ENCODE measurements at places on chromosomes 6 and 20.

GRCh38 chr20:55919319-55919718 lies 86.0 kb downstream of the CBLN4 start:
- no peak for DNase-seq

DNA sequence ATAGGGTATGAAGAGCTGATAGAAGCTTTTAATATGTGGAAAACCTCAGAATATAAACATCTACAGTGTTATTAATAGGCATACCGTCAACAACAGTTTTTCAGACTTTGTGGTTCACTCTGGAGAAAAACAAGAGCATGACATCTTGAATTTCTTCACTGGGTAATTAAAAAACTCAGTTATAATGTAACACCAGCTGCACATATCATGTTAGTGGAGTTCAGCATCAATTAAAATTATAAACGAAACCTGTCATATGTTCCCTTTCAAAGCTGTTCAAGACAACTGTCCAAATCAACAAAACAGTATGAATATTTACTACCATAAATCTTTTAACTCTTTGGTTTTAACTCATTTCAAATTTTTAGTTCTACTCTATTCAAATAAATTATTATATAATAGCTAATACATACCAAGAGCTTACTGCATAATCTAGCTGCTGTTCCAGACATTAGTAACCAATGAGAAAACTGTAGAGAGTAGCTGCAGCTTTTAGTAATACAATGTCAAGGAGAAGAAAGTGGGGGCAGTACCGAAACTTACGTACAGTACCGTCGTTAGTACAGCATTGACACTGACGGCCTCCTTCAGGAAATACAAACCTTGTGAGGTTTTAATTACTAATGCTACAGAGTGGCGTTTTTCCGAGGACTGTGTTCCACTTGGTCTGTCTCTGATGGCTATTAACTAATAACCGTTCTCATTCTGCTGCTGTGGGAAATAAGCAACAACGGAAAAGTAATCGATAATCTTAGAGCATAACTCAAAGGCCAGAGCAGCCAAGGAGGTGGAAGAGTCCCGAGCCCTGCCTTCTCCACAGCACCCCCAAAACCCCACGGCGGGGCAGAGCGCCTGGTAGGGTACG lies 532 bp upstream of the PM20D2 start:
- peak; percentile 23 for DNase-seq

- DNase-seq, result no peak
These were observed 211.6 kb downstream of the ZDHHC14 start for GRCh38 chr6:157592541-157592940.

DNA sequence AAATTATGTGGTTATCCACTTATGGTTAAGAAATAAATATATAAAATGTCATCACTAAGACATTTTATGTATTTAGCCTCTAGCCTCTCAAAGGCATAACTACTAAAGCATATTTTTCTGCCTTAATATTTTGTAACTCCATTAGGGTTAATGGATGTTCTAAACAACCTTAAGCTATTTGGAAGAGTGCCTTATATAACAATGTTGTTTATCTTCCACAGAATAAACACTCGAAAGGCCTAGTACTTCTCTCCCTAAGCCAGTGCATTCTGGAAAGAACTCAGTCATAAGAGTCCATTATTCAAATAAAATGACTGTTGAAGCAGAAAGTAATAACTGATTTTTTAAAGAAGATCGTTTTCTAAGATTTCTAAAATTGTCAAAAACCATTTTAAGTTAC lies 15.0 kb upstream of the PRIM2 start:
- no peak for DNase-seq

DNA sequence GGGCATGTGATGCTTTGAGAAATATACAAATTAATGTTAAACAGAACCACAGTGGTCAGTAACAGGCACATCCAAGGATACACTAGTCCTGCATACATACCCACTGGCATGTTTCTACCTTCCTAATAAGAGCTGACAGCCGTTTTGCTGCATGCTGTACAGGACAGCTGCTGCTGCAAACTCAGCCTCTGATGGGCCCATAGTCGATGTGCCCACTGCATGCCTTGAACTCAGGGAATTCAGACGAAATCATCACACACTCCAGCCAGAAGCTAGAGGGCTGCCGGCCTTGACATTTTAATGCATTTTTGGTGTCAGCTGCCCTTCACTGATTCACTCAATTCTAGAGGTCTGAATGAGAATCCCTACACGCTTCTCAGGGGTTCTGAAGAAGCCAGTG lies 29.3 kb downstream of the FKBP1A start:
- DNase-seq, result no peak

DNA sequence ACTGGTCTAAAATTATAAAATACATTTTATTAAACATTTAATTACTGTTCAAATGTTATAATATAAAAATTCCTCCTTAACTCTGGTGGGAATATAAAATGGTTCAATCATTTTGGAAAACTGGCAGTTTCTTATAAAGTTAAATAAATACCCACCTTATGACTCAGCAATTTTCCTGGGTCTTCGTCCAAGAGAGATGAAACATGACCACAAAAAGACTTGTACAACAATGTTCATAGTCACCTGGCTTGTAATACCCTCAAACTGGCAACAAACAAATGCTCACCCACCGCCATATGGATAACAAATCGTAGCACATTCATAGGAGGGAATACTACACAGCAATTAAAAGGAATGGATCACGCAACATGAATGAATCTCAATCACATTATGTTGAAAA lies 66.0 kb upstream of the RIN2 start:
- DNase-seq, result no peak

GRCh38 chr6:70131528-70131927 lies 171.4 kb downstream of the COL9A1 start:
- DNase-seq, result no peak

- peak; percentile 17 for DNase-seq
These were observed 1.0 kb upstream of the E2F3 start for GRCh38 chr6:20400456-20401204.

GRCh38 chr6:142855893-142856623 lies 88.9 kb downstream of the HIVEP2 start:
- DNase-seq, result no peak

GRCh38 chr20:53294804-53295203 lies 298.8 kb downstream of the ZNF217 start:
- DNase-seq, result no peak

- DNase-seq, result no peak
These were observed 32.6 kb upstream of the TAB2 start for GRCh38 chr6:149284904-149285303.

GRCh38 chr6:7742223-7742785 lies 16.4 kb downstream of the BMP6 start:
- no peak for DNase-seq

GRCh38 chr6:20708367-20709124 lies 174.3 kb downstream of the CDKAL1 start:
- DNase-seq, result no peak

DNA sequence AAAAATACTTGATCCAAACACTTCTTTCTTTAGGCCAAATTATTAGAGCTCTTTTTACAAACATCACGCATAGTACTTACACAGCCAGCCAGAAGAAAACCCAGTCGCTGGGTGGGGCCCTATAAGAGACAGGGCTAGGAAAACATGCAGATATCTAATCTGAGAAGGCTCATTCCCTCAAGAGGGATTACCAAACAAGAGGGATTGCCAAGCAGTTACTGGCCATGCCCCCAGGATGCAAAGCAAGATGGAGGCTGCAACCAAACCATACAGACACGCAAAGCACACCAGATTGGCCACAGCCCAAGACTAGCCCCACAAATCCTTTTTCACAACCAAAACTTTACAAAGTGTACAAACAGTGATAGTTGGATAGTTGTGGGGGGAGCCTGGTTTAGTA lies 1235.4 kb upstream of the GJE1 start:
- no peak for DNase-seq

DNA sequence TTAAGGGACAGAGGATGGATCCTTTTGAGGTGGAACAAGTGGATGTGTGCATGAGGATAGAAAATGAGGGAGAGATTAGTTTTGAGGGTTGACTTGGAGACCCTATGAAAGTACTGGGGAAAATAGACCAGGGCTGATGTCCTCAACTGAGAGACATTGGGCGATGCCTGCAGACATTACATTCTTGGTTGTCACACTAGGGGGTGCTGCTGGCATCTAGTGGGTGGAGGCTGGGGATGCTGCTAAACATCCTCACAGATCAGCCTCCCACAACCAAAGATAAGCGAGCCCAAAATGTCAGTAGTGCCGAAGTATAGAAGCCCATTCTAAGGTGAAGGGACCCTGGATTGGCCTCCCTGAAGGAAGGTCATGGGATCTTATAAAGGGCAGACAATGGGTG lies 63.3 kb downstream of the MOCS1 start:
- no peak for DNase-seq

DNA sequence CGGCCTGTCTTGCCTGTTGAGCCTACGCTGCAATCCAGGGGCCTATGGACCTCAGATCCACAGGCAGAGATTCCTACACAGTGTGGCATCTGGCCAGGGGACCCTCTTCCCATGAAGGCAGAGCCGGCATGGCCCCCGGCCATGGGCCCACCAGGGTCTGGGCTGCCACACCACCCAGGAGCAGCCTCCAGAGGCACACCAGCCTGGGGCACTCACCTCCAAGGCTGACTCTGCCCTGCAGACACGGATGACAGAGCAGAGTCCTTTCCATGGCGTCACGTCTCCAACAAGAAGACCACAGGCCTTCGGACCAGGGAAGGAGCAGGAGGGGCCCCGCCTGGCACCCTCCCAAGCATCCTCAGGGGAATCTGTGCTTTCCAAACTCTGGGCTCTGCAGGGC lies 3.5 kb upstream of the HRH3 start:
- no peak for DNase-seq

- DNase-seq, result no peak
These were observed 7.4 kb downstream of the ROS1 start for GRCh38 chr6:117418320-117418719.

DNA sequence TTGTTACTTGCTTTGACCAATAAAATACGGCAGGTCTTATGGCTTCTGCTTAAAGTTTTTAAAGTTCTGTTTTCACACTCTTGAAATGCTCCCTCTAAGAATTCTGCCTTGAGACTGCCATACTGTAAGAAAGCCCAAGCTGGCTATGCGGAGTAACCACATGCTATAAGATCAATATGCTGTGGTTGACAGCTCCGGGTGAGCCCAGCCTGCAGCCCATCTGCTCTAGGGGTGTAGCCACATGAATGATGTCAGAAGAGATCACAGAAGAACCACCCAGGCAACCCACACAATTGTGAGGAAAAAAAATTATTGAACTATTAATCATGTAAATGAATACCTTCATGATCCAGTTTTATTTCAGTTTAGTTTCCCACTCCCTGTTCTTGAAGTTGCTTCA lies 26.1 kb upstream of the SH3BGRL2 start:
- DNase-seq, result peak; percentile 10

GRCh38 chr6:42029062-42029685 lies 21.1 kb upstream of the TAF8 start:
- DNase-seq, result no peak

DNA sequence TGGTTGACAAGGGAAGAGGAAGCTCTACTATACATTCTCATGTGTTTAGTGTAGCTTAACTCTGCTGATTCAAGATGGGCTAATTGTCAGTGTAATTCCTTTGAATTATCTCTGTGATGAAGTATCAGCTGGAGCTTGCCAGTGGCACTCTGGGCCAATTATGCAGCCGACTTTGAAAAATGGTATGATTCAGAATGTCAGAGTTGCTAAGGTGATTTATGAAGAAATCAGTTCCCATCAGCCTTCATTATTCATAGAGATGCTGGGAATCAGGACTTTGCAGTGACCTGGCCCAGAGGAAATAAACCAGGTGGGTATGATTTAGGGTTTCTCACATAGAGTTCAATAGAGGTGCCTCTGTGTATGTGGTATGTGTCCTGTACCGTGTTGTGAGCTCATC lies 33.4 kb downstream of the KCNS1 start:
- no peak for DNase-seq

GRCh38 chr6:14276667-14277404 lies 159.3 kb downstream of the CD83 start:
- no peak for DNase-seq

DNA sequence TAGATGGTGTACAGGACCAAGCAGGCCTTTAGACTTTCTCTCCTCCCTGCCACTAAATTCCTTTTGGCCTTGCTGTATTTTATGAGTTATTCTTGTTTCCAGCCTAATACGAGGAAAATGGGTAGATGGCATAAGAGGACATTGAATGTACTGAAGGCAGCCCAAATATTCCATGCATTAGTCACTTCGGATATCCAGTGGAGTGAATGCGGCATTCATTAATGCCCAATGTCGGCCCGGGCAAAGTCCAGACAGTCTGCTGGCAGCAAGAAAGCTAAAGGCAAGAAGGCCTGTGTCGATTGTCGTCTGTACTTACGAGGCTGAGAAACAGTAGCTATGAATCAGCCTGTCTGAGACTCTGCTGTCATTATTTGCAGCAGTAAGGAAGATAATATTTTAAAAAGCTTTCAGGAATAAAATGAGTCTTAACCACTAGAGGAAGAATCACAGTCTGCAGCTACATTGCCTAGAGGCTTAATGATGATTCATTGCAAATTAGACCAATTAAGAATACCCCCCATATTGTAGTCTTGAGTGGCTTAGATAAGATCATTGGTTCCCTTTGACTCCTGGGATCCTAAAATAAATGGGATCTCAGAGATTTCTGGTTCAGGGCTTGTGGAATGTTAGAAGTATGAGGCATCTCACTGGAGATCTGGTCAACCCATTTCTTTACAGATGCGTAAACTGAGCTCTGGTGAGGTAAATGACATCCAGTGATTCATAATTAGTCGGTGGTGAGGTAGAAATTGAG lies 534.1 kb upstream of the JAG1 start:
- no peak for DNase-seq

DNA sequence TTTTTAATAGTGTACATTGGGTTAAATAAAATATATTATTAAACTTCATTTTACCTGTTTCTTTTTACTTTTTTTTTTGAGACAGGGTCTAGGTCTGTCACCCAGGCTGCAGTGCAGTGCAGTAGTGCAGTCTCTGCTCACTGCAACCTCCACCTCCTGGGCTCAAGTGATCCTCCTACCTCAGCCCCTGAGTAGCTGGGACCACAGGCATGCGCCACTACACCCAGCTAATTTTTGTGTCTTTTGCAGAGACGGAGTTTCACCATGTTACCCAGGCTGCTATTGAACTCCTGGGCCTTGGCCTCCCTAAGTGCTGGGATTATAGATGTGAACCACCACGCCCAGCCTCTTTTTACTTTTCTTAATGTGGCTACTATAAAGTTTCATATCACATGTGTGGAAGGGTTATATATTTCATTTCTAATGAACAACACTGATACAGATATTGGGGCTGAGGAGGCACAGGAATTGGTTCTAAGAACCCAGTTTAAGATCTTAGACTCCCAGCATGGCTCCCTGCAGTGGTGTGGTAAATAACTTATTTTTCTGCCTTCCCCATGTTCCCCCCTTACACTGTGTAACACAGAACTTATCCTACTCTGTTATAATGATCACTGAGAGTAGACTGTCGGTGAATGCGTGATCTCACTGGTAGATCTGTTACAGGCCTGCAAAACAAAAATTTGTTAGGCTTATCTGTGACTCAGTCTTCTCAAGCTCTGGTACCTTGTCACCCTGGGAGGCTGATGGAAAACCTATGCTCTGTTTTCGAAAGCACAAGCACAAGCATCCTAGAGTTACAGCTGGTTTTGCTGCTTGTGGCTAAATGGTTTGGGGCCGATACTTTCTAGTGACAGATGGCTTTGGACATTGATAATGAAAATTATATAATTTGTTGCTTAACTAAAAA lies 5.8 kb upstream of the ATXN1 start:
- DNase-seq, result no peak
